Thoracic aorta (tissue), 2 donors: ENCODE measurements at places on chromosomes 11 and 22.

DNA sequence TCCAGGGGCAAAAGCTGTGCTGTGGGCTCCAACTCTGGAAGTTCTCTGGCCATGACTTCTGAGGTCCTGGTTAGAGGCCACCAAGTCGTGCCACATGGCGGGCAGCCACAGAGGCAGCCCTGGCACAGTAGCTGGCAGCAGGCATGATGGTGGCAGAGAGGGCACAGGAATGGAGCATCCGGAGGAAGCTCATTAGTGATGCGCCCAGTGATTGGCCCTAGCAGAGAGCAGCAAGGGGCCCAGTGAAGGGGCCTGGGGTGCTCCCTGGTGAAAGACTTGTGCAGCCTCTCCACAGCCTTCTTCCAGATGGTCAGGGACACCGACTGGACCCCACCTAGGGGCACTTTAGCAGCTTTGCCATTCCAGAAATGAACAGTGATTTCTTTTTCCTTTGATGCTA lies 7.0 kb downstream of the C11orf16 start:
- H3K27me3 ChIP-seq = no peaks in the 10 kb centered on the region

DNA sequence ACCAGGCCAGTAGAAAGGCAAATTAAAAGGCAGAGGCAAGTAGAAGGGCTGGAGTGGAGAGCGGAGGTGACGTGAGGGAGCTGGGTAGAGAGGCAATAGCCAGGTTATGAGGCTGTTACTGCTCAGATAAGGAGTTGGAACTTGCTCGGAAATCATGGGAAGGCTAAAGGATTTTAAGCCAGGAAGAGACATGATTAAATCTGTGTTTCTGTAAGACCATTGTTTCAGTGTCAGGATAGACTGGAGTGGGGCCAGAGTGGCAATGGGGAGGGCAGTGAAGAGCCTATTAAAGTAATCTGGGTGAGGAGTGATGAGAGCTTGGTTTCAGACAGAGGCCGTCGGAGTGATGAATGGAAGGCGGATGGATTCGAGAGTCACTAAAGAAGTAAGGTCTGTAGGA lies 39.0 kb downstream of the GRAMD1B start:
- H3K27ac ChIP-seq = no peak overlapping the region
- no peaks in the 10 kb centered on the region for H3K36me3 ChIP-seq
- H3K4me3 ChIP-seq = no peak overlapping the region
- DNase-seq = no peak

DNA sequence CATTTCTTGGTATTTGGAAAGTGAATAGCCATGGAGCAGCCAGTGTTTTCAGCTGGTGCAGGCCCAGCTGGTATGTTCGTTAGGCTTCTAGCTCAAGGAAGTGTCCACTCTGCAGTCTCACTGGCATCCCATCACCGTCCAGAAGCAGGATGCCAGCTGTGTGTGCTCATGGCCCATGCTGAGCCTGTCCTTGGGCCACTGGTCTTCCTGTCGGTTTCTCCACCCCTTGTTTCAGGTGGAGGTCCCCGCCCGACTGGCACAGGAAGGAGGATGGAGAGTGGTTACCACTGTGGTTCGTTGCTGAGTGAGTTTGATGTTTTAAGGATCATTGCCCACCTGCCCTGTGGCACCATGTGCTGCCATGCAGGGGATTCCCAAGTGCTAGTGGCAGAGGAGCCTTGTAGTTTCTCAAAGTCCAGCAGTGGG lies 63.7 kb downstream of the MED15 start:
- H3K27ac ChIP-seq = no peak overlapping the region
- H3K4me3 ChIP-seq = no peak overlapping the region
- peaks cover 60% of the 10 kb centered on the region for H3K36me3 ChIP-seq
- no peak for DNase-seq
- H3K27me3 ChIP-seq = no peaks in the 10 kb centered on the region

- DNase-seq = no peak
- no peaks in the 10 kb centered on the region for H3K27me3 ChIP-seq
- peaks cover 13% of the 10 kb centered on the region for H3K4me1 ChIP-seq
- no peaks in the 10 kb centered on the region for H3K36me3 ChIP-seq
Observed at GRCh38 chr11:86230179-86230804, 14.3 kb upstream of the EED start.

- no peaks in the 10 kb centered on the region for H3K4me1 ChIP-seq
- no peaks in the 10 kb centered on the region for H3K27me3 ChIP-seq
- no peak overlapping the region for H3K4me3 ChIP-seq
- H3K36me3 ChIP-seq = no peaks in the 10 kb centered on the region
- DNase-seq = no peak
Observed at GRCh38 chr11:115083144-115083806, 404.9 kb downstream of the NXPE2 start.

GRCh38 chr11:34445956-34446355 lies 7.2 kb downstream of the CAT start:
- H3K4me3 ChIP-seq = no peak overlapping the region
- no peak for DNase-seq
- no peaks in the 10 kb centered on the region for H3K4me1 ChIP-seq
- no peaks in the 10 kb centered on the region for H3K27me3 ChIP-seq
- H3K36me3 ChIP-seq = no peaks in the 10 kb centered on the region

GRCh38 chr11:69186316-69187260 lies 30.9 kb downstream of the SMIM38 start:
- H3K4me1 ChIP-seq = no peaks in the 10 kb centered on the region
- no peak overlapping the region for H3K27ac ChIP-seq
- H3K36me3 ChIP-seq = no peaks in the 10 kb centered on the region
- H3K4me3 ChIP-seq = no peak overlapping the region
- no peak for DNase-seq

GRCh38 chr11:94544646-94545263 lies 1.0 kb downstream of the FUT4 start:
- H3K4me1 ChIP-seq = peaks cover 36% of the 10 kb centered on the region
- no peak for DNase-seq
- no peaks in the 10 kb centered on the region for H3K27me3 ChIP-seq

DNA sequence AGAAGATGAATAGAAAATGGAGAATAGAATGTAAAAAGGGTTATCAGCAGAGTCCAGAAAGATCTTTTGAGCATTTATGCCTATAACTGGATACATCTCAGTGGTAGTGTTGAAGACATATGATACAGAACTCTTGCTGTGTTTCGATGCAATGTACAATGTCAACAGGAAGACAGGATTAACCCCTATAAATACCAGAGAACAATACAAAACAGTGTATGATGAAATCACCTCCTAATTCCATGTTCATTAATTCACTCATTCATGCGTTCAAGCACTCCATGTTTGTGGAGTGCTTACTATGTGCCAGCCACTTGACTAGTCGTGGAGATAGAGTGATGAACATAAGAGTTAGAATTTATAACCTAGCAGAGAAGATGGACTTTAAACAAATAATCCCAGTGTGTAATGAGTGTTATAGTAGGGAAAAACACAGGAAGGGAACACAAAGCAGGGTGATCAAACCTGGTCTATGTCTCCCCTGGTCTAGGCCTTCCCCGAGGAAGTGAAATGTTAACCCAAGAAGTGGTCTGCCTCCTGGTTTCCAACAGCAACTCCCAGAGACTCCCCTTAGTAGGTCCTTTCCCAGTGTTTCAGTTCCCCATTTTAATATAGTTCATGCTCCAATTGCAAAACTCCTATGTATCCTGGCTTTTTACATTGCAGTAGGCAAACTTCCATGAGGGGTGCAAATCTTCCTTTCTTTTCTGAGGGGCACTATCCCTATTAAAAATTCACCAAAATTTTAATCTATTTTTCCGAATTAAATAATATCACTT lies 9.1 kb upstream of the SESN3 start:
- H3K4me1 ChIP-seq = peaks cover 4% of the 10 kb centered on the region
- H3K4me3 ChIP-seq = no peak overlapping the region
- H3K27me3 ChIP-seq = no peaks in the 10 kb centered on the region
- no peak overlapping the region for H3K27ac ChIP-seq
- no peak for DNase-seq
- H3K36me3 ChIP-seq = no peaks in the 10 kb centered on the region

DNA sequence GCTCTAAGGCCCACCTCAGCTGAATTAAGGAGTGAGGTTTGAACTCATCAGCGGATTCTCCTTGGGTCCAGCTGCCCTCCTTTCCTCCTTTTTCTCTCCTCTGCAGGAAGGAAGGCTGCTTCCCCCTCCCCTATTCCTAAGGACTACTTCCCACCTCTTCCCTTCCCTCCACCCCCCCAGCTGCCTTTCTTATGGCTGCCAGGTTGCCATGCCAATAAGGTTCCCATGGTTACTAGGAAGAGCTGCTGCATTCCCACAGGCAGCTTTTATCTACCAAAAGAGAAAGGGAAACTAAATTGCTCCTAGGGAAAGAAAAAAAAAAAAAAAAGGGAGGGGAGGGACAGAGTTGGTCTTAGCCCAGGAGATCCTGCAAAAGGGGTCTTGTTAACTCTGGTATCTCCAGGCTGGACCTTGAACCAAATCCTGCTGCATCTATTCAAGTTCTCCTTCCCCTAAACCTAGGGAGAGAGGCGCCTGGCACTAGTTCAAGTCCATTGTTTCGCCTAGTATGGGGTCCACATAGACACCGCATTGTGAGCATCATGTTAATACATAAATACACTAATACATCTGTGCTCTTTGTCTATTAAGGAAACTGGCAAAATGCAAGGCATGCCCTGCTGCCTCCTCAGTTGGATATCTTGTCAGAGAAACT lies 21.2 kb upstream of the FEZ1 start:
- peak overlapping the region; percentile 31 for H3K4me3 ChIP-seq
- H3K36me3 ChIP-seq = no peaks in the 10 kb centered on the region
- no peaks in the 10 kb centered on the region for H3K4me1 ChIP-seq
- H3K27me3 ChIP-seq = no peaks in the 10 kb centered on the region

GRCh38 chr11:65295571-65296341 lies 18.9 kb upstream of the CDC42EP2 start:
- H3K27me3 ChIP-seq = no peaks in the 10 kb centered on the region
- H3K36me3 ChIP-seq = no peaks in the 10 kb centered on the region
- H3K4me1 ChIP-seq = peaks cover 20% of the 10 kb centered on the region
- no peak overlapping the region for H3K27ac ChIP-seq
- no peak for DNase-seq

- H3K36me3 ChIP-seq = no peaks in the 10 kb centered on the region
- no peak for DNase-seq
- H3K4me3 ChIP-seq = no peak overlapping the region
- H3K27me3 ChIP-seq = no peaks in the 10 kb centered on the region
- no peak overlapping the region for H3K27ac ChIP-seq
Observed at GRCh38 chr22:21951062-21951461, 1.6 kb downstream of the PPM1F start.

DNA sequence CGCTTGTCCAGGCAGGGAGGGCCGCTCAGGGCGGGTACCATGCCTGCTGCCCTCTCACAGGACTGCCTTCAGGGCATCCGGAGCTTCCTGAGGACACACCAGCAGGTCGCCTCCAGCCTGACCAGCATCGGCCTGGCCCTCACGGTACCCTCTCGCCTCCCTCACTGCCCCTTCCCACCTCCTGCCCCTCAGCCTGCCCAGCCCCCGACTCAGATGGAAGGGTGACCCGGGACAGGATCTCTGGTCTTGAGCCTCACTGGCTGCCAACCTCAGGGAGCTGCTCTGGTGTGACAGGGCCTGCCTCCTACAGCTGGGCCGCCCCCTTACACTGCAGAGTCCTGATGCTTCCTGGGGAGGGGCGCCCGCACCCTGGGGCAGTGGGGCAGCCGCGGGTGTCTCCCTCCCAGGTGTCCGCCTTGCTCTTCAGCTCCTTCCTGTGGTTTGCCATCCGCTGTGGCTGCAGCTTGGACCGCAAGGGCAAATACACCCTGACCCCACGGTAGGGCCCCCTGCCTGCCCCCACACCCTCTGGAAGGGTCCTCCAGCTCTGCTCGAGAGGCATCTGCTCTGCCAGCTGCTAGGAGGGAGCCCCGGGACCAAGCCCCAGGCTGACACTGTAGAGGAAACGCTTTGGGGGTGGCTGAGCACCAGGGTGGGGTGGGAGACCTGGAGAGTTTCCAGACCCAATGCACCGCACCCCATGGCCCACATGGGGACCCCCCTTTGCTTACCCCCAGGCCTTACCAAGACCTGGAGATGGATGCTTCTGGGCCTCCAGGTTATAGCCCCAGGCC lies 14.6 kb downstream of the TSPAN32 start:
- H3K36me3 ChIP-seq = no peaks in the 10 kb centered on the region
- peaks cover 41% of the 10 kb centered on the region for H3K4me1 ChIP-seq
- no peak overlapping the region for H3K27ac ChIP-seq
- no peak for DNase-seq

DNA sequence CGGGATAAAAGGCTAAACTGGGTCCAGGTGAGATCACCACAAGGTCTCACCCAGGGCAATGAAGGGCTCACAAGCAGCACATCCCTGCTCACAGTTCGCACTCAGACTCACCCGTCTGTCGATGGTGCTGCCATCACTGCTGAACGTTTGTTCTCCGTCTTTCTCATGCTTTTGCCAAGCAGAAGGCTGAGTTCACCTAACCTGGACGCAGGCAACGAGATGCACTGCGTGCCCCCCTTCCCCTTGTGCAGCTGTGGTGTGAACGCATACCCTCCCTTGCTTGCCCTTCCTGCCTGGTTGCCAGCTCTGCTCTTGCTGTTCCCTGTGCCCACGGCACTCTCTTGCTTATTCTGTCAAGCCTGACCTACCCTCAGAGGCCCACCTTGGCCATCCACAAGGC lies 18.0 kb downstream of the KCTD21 start:
- no peak for DNase-seq
- no peak overlapping the region for H3K4me3 ChIP-seq
- no peaks in the 10 kb centered on the region for H3K27me3 ChIP-seq
- peaks cover 20% of the 10 kb centered on the region for H3K36me3 ChIP-seq
- peak overlapping the region; percentile 91 for H3K27ac ChIP-seq

GRCh38 chr11:117475716-117476530 lies 148.3 kb downstream of the CEP164 start:
- no peaks in the 10 kb centered on the region for H3K36me3 ChIP-seq
- no peaks in the 10 kb centered on the region for H3K4me1 ChIP-seq
- DNase-seq = no peak
- H3K27ac ChIP-seq = no peak overlapping the region

- H3K4me1 ChIP-seq = peaks cover 98% of the 10 kb centered on the region
- no peaks in the 10 kb centered on the region for H3K36me3 ChIP-seq
- H3K27me3 ChIP-seq = no peaks in the 10 kb centered on the region
- no peak for DNase-seq
- peak overlapping the region; percentile 76 for H3K27ac ChIP-seq
- H3K4me3 ChIP-seq = peak overlapping the region; percentile 60
Observed at GRCh38 chr22:36369004-36369921, 18.5 kb downstream of the MYH9 start.

- no peaks in the 10 kb centered on the region for H3K36me3 ChIP-seq
- no peaks in the 10 kb centered on the region for H3K4me1 ChIP-seq
- H3K27me3 ChIP-seq = no peaks in the 10 kb centered on the region
- DNase-seq = no peak
- no peak overlapping the region for H3K27ac ChIP-seq
Observed at GRCh38 chr11:120869516-120870011, 154.3 kb upstream of the TBCEL start.

DNA sequence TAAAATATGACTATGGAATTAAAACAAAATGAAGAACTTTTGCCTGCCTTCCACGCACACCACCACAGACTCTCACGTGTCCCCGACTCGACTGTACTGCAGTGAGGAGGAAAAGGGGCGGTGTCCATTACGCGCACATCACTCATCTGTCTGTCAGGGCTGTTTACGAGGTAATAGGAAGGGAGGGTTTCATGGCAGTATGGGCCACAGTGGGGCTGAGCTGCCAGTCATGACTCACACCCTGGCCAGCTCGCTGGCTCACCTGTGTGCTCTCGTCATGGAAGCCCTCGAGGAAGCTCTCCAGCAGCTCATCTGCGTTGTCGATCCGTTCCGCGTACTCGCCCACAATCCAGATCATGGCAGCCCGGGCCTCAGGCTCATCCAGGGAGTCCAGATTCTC lies 33.5 kb upstream of the RASL10A start:
- DNase-seq = no peak
- H3K4me1 ChIP-seq = no peaks in the 10 kb centered on the region
- peaks cover 53% of the 10 kb centered on the region for H3K36me3 ChIP-seq
- no peak overlapping the region for H3K4me3 ChIP-seq

- no peaks in the 10 kb centered on the region for H3K36me3 ChIP-seq
- DNase-seq = no peak
- H3K27me3 ChIP-seq = no peaks in the 10 kb centered on the region
Observed at GRCh38 chr11:133834682-133835592, 10.4 kb downstream of the SPATA19 start.
